ENCODE measurements at places on chromosomes 7 and 10. TPM values are rescaled to one million over a fixed set of nuclear protein-coding genes. Genes with fewer than 3 reads are reported as not detected.

DNA sequence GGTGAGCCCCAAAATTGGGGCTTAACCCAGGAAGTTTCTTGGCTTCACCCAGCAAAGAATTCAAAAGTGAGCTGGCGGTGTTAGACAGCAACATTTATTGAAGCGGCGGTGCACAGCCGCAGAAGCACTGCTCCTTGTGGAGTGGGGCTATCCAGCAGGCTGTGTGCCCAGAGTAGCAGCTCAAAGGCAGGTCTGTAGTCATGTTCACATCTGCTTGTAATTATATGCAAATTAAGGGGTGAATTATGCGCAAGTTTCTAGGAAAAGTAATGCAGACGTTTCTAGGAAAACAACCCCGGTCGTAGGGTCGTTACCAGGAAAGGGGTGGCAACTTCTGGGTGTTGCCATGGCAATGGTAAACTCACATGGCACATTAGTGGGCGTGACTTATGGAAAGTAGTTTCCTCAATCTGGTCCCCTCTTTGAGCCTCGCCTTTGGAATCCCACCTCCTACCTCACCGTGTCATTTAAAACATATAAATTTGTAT is 13.7 kb upstream of the KBTBD2 start:
- peak; percentile 88 for DNase-seq
- peak overlapping the region; percentile 70 for H3K4me3 ChIP-seq
- no peaks in the 10 kb centered on the region for H3K27me3 ChIP-seq
- H3K36me3 ChIP-seq = no peaks in the 10 kb centered on the region

- no peak for DNase-seq
- no peak overlapping the region for H3K4me3 ChIP-seq
- H3K27ac ChIP-seq = no peak overlapping the region
- H3K36me3 ChIP-seq = peaks cover 4% of the 10 kb centered on the region
- no peaks in the 10 kb centered on the region for H3K27me3 ChIP-seq
Observed at GRCh38 chr10:11511321-11511720, 100.1 kb downstream of the USP6NL start.

DNA sequence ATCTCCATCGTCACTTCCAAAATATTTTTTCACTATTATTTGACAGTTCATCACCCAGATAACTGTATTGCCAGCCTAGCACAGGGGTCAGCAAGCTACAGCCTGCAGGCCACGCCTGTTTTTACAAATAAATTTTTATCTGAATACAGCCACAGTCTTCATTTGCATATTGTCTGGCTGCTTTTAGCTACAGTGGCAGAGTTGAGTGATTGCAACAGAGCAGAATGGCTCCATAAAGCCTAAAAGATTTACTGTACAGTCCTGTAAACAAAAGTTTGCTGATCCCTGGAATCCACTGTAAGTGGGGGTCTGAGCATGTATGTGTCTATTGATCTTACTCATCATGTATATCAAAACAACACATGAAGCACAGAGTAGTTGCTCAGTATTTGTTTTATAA is 45.9 kb upstream of the GNAI1 start:
- H3K27me3 ChIP-seq = no peaks in the 10 kb centered on the region
- DNase-seq = no peak
- no peaks in the 10 kb centered on the region for H3K4me1 ChIP-seq
- no peak overlapping the region for H3K27ac ChIP-seq
- H3K4me3 ChIP-seq = no peak overlapping the region

DNA sequence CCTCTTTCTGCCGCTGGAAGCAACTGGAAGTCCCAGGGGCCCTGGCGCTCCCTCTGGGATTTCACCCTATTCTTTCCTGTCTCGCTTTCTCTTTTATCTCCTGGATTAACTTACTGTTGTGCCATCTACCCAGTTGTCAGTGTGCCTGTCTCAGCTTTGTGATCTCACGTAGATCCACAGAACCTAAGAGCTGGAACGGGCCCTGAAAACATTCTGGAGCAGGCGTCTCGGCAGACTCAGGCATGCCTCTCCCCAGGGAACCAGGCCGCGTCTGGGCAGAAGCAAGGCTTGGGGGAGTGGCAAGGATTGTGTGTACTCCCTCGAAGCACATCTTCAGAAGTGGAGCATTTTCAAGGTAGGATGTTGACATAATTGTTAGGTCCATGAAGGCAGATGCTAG is 87.2 kb downstream of the KCNMA1 start:
- no peak for DNase-seq
- H3K4me3 ChIP-seq = no peak overlapping the region
- H3K4me1 ChIP-seq = no peaks in the 10 kb centered on the region
- no peak overlapping the region for H3K27ac ChIP-seq

DNA sequence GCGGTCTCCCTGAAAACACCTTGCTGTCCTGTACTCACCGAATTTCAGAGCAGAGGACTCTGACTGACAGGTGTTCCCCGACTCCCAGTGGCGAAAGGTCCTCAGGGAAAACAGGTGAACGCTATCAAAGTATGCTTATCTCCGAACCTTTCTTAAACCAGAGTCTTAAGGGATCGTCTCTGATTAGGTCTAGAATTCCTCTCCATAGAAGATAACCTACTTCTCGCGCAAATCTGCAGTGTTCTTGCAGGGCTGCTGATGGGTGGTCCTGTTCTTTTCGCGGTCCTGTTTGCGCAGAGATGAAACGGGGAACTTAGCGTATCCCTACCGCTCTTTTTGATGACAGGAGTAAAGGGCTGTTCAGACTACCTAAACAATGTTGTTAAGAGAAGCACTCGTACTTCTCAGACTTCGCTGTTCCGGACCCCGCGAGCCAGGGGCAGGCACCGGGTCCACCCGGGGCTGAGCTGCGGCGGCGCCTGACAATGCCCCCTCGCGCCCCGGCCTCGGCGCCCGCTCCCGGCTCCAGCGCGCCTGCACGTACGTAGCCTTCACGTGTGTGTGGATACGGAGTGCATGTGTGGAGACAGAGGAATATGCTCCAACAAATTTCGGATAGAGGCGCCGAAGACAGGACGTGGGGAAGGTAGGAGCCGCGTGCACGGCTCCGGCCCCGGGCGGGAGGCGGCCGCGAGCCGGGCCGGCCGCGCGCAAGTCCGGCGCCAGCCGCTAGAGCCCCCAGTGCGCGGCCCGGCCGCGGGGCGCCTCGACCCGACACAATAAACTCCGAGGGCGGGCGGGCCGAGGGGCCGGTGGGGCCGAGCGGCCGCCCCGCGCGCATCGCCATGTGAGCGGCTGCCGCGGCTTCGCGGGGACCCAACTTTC is 766 bp upstream of the ZMYND11 start:
- peak overlapping the region; percentile 79 for H3K4me3 ChIP-seq
- H3K36me3 ChIP-seq = no peaks in the 10 kb centered on the region
- H3K4me1 ChIP-seq = peaks cover 27% of the 10 kb centered on the region
- peak; percentile 26 for DNase-seq
- H3K27ac ChIP-seq = peak overlapping the region; percentile 88

- H3K27me3 ChIP-seq = peaks cover 15% of the 10 kb centered on the region
- DNase-seq = no peak
- H3K4me1 ChIP-seq = no peaks in the 10 kb centered on the region
- no peak overlapping the region for H3K4me3 ChIP-seq
Observed at GRCh38 chr7:156456503-156457115, 184.0 kb upstream of the RNF32 start.

DNA sequence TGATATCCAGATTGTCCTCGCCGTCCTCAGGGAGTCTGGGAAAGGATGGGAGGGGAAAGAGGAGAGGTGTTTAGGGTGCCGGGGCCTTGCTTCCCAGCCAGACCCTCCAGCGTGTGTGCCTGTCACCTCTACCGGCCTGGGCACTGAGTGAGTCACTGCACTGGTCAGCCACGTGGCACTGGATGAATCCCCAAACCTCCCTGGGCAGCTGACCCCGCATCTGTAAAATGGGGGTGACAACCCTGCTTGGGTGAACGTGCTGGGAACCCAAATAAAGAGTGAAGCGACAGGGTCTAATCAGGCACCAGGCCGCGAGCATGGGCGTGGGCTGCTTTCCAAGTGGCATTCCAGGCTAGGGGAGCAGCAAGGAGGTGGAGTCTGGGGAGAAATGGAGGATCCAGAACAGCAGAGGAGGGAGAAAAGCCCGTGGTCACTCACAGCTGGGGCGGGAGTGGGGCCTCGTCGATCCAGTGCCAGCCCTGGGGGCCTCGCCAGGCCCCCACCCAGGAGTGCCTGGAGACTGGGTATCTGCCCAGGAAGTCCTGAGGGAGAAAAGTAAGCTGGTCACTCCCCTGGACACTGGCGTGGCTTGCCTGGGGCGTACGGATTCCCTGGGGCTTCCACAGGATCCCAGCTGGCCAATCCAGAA is 29.7 kb downstream of the KLRG2 start:
- no peaks in the 10 kb centered on the region for H3K36me3 ChIP-seq
- no peaks in the 10 kb centered on the region for H3K4me1 ChIP-seq
- no peak overlapping the region for H3K4me3 ChIP-seq
- H3K27me3 ChIP-seq = no peaks in the 10 kb centered on the region
- no peak overlapping the region for H3K27ac ChIP-seq

- no peak overlapping the region for H3K27ac ChIP-seq
- peak overlapping the region; percentile 61 for H3K4me3 ChIP-seq
- no peaks in the 10 kb centered on the region for H3K36me3 ChIP-seq
Observed at GRCh38 chr7:42227936-42228591, 8.9 kb downstream of the GLI3 start.

- H3K36me3 ChIP-seq = no peaks in the 10 kb centered on the region
- H3K27ac ChIP-seq = no peak overlapping the region
- H3K4me3 ChIP-seq = no peak overlapping the region
- DNase-seq = no peak
- peaks cover 10% of the 10 kb centered on the region for H3K27me3 ChIP-seq
Observed at GRCh38 chr7:96088579-96088978, 233.3 kb downstream of the SLC25A13 start.

DNA sequence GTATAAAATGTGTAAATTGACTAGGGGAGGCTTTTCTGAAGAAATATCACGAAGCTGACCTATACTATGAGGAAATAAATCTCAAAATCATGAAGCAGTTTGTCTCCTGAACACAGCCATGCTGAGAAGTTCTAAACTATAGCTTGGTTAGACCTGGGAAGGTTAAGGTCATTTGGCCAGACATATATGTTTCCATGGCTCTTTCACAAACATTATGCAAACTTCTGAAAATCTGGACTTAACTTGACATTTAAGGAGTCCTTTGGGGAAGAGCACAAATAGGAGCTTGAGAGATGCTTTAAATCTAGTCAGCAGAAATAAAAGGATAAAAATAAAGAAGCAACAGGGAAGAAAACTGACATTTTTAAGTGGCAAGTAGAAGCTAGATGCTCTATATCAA is 115.9 kb upstream of the MEOX2 start:
- H3K36me3 ChIP-seq = no peaks in the 10 kb centered on the region
- no peak overlapping the region for H3K27ac ChIP-seq
- no peak for DNase-seq
- H3K4me3 ChIP-seq = no peak overlapping the region

DNA sequence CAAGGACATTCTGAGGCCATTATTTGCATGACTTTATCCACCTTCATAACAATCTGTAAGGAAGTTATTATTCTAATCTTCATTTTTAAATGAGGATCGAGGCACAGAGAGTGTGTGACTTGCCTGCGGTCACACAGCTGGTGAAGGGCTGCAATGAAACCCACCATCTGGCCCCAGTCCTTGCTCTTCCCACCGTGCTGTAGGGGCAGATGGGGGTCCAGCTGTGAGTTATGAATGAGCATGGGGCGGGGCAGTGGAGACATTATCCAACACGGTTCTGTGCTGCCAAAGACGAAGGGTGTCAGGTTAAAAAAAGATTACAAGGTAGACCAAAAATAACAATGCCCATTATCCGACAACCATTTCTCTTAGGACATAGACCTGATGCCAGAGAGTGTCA is 417.5 kb upstream of the MGMT start:
- no peak for DNase-seq
- H3K27ac ChIP-seq = no peak overlapping the region
- no peak overlapping the region for H3K4me3 ChIP-seq
- no peaks in the 10 kb centered on the region for H3K27me3 ChIP-seq
- H3K36me3 ChIP-seq = no peaks in the 10 kb centered on the region

- no peaks in the 10 kb centered on the region for H3K27me3 ChIP-seq
- no peak for DNase-seq
- no peak overlapping the region for H3K27ac ChIP-seq
- peaks cover 2% of the 10 kb centered on the region for H3K36me3 ChIP-seq
Observed at GRCh38 chr7:133550145-133550544, 297.3 kb downstream of the EXOC4 start.

DNA sequence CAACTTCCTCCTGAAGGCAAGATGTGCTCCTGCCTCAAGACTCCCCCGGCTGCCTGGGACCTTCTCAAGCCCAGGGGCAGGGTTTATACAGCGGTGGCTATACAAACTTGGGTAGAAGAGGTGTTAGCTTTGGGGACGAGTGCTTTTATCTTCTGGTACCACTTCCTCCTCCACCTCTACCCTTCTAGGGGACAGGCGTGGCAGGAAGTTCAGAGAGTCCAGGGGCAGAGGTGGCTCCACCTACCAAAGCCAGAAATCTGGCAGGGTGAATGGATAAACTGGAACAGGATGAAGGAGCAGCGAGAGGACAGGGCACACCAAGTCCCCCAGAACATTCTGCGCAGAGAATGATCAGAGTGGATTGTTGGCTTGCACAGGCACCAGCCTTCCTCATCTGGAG is 24.0 kb upstream of the TM9SF3 start:
- no peaks in the 10 kb centered on the region for H3K27me3 ChIP-seq
- H3K36me3 ChIP-seq = no peaks in the 10 kb centered on the region
- no peak for DNase-seq
- H3K27ac ChIP-seq = no peak overlapping the region
- H3K4me1 ChIP-seq = peaks cover 2% of the 10 kb centered on the region

DNA sequence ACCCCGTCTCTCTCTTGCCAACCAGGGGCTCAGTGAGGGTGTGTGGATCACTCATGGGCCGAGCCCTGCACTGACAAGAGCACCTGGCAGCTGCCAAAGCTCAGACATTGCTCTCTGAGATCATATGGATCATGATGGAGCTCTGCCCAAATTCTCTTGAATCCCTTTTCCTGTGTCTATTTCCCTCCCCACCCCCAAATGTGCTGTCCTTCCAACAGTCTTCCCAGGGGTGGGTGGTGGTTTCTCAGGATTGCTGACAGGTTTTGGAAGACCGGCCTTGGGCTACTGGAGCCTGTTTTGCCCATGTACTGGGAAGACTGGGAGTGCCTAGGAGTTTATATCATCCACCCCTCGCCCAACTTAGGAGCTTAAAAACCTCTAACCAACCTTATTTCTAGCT is 10.5 kb downstream of the ARHGAP22 start:
- no peak overlapping the region for H3K27ac ChIP-seq
- DNase-seq = no peak
- no peaks in the 10 kb centered on the region for H3K4me1 ChIP-seq
- H3K36me3 ChIP-seq = no peaks in the 10 kb centered on the region
- H3K4me3 ChIP-seq = no peak overlapping the region
- H3K27me3 ChIP-seq = peaks cover 2% of the 10 kb centered on the region

DNA sequence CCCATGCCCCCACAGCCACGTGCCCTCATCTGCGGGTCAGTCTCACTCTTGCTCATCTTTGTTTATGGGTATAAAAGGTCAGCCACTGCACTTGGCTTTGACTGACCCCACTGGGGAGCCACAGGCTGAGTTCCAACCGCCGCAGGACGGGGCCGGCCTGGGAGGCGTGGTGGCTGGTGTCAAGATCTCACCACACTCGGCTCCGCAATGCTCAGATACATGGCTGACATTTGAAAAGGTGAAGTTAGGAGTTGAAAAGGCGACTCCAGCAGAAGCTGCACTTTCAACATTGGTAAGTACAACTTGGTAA is 14.9 kb downstream of the TUBGCP2 start:
- no peaks in the 10 kb centered on the region for H3K27me3 ChIP-seq
- peaks cover 4% of the 10 kb centered on the region for H3K4me1 ChIP-seq
- H3K27ac ChIP-seq = no peak overlapping the region
- DNase-seq = no peak
- peaks cover 21% of the 10 kb centered on the region for H3K36me3 ChIP-seq
- H3K4me3 ChIP-seq = no peak overlapping the region

Gene LLCFC1
- total RNA-seq = not detected

Gene HOXA13
- total RNA-seq = not detected

Gene CD36
- not detected for total RNA-seq

Gene PLXDC2
- not detected for total RNA-seq

Gene SSBP1
- 202 TPM for total RNA-seq

Gene HYAL4
- not detected for total RNA-seq

Gene SLC26A3
- not detected for total RNA-seq

Gene STRIP2
- 71.4 TPM for total RNA-seq

Measured in activated naive CD4-positive, alpha-beta T cell treated with anti-CD3 and anti-CD28 coated beads for 36 hours (primary cell).